Retinal pigment epithelial cell (primary cell): ENCODE measurements at places on chromosomes 2 and 18.
A peak's percentile ranks its signal among the peaks of the same experiment; 100 is the strongest.

- no peak for DNase-seq
Observed at GRCh38 chr2:104028061-104028460, 825.9 kb upstream of the POU3F3 start.

DNA sequence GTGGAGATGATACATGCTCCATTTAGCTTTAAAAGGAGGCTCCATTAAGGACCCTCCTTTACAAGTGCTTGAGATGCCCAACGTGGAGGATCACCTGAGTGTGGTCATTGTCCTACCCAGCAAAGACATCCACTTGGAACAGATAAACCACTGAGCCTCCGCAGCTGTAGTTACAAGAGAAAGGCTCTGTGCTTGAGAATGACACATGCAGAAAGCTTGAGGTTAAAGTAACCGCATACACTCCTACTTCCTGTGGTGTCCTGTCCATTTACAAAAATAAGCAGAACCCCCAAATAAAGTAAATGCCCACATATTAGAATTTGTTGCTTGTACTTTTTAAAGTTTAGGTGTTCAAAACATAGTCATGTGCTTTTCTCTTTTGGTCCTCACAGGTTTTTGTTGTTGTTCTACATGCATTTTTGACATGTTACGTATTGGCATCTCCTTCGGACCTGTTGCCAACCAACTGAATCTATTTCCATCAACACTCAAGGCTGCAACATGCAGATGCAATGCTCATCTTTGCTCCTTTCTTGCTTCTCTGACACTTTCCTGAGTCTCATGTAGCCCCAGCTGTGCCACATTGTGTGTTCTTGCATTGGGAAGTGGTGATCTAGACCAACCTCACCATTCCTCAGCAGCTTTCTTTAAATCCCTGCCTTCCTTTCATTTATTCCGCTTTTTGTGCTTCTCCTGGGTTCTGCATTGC lies 56.0 kb downstream of the SERPINB7 start:
- DNase-seq, result no peak

DNA sequence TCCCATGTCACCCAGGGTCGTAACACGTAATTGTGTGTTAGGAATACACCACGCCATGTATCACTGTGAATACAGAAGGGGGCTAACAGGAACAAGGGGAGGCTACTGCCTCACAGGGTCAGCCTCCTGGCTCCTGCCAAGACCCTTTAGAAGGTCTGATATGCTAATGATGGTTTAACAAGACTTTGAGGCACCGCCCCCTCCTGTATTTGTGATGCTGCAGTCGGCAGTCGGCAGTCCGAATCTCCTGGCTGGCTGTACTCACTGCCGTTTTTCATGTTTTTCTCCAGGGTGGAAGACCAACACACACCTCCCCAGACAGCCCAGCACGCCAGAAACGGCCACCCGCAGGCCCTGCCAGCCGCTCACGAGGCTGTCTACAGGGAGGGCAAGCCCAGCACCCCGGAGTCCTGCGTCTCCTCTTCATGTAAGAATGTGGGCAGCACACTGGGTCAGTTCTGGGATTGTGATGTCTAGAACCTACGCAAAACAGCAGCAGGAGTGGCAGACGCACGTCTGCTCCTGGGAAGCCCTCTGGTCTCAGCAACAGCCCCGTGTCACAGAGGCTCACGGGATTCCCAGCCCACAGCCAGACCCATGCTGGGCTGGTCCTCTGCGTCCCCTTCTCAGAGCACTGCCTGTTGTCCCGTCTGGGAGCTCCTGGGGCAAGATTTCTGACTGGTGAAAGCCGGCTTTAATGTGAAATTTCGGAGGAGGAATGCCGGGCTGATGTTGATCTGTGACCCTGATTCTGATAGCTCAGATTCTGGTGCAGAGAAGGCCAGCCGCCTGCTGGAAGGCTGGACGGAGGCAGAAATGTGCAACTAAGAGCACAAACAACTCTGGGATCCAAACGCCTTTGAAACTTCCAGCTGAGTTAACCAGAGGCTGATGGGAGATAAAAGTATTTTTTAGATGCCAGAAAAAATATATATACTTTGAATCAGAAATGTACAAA lies 39.7 kb upstream of the B3GNT7 start:
- DNase-seq, result no peak

- no peak for DNase-seq
Observed at GRCh38 chr2:1951586-1951985, 207.3 kb upstream of the PXDN start.

- DNase-seq, result no peak
Observed at GRCh38 chr2:120491111-120491625, 145.2 kb downstream of the INHBB start.

DNA sequence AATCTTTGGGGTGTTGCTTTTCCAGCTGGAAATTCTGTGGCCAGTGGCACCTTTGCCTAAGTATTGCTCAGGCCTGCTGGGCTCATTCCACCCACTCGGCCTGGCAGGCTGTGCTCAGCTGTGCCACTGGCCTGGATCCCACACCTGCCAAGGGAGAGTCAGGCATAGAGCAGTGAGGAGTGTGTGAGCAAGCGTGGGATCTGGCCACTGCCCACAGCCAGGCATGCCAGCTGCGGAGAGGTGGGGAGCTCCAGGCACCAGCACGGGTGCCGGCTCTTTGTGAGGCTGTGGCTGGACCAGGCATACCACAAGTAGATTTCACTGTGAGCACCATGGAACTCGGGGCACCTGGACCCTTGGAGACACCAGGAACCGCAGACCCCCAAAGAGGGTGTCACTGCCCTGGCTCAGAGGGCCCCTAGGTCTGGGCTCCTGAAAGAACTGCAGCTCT lies 118.1 kb upstream of the MAP2 start:
- DNase-seq, result no peak

DNA sequence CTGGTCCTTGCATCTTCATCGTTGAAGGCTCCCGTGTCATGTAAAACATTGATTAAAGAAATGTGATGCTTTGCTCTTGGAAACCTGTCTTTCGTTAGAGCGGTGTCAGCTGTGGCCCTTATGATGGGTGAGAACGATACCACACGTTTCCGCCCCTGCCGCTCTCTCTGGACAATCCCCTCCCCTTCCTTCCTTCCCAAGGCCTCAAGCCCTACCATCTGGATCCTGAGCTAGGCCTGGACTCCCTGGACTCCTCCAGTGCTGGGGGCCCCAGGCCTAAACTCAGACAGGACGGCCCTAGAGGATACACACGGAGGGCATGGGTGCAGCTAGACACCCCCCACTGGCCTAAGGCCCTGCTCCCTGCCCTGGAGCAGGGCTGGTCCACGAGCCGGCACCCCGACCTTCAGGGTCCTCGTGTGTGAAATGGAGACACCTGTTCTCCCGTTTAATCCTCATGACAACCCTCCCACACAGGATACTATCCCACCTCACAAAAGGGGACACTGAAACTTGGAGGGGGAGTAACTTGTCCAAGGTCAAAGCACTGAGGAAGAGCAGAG lies 13.2 kb downstream of the BIN1 start:
- no peak for DNase-seq

DNA sequence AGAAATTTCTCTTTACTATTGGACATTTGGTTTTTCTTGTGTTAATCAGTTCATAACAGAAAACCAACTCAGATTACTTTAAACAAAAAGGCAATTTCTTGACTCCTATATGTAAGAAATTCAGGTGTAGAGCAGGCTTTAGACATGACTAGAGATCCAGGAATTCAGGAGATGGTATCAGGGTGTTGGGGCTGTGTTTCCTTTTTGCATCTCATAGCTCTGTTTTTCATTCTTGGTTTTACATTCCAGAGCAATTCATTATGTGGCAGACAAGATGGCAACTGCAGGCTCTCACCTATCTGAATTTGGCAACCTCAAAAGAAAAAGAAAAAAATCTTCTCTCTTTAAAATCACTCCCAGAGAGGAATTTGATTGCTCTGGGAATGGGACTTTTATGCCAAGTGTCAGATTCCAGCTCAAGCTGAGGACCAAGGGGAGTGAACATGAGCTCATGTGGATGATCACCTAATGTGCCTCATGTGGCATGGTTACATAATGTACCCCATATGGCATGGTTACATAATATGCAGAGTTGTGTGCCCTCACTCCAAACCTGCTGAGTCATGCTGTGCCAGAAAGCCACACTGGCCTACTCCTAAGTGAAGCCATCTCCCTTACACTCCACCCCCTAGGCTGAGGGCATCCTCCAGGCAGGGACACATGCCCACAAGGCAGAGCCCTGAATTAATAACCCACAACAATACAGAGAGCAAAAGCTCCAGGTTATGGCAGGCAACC lies 282.7 kb downstream of the MBD2 start:
- no peak for DNase-seq

- no peak for DNase-seq
Observed at GRCh38 chr18:61908661-61909060, 15.9 kb upstream of the RNF152 start.

GRCh38 chr2:15756882-15757819 lies 165.5 kb downstream of the DDX1 start:
- DNase-seq, result no peak

GRCh38 chr2:149606251-149606811 lies 18.8 kb upstream of the MMADHC start:
- DNase-seq, result no peak

- no peak for DNase-seq
Observed at GRCh38 chr2:16948710-16949109, 283.1 kb upstream of the CYRIA start.

DNA sequence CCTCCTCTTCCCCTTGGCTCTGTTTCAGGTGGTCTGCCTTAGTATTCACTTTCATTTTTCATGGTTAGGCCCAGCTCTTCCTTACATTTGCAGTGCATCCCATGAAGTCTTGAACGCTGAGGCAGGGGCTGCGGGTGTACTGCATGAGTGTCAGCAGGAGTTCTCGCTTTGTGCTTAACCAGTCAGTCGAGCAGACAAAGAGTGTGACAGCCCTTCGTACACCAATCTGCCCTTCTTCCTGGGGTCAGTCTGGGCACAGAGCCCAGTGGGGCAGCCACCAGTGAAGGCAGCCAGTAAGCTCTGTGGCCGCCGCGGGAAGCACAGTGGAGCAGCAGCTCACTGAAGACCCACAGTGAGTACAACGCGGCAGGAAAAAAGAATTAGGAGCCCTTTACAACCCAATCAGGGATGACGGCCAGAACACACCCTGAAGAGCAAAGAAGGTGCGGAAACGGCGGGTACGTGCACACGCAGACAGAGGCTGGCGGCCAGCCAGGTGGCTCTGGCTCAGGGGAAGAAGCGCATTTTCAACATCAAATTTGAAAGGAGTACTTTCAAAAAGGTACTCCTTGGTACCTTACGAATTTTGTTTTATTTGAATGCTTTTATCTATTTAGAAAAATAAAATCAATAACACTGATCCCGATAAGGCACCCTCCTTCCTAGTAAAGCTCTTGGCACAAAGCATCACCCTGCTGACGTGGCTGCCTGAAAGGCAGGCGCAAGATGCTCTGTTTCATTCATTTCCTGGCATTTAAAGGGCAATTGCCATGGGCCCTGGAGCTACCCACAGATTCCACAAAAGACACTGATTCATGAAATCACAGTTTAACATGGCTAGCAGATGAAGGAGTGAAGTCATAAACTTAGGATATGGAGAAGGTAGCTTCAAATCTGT lies 47.0 kb upstream of the SEMA4C start:
- no peak for DNase-seq

DNA sequence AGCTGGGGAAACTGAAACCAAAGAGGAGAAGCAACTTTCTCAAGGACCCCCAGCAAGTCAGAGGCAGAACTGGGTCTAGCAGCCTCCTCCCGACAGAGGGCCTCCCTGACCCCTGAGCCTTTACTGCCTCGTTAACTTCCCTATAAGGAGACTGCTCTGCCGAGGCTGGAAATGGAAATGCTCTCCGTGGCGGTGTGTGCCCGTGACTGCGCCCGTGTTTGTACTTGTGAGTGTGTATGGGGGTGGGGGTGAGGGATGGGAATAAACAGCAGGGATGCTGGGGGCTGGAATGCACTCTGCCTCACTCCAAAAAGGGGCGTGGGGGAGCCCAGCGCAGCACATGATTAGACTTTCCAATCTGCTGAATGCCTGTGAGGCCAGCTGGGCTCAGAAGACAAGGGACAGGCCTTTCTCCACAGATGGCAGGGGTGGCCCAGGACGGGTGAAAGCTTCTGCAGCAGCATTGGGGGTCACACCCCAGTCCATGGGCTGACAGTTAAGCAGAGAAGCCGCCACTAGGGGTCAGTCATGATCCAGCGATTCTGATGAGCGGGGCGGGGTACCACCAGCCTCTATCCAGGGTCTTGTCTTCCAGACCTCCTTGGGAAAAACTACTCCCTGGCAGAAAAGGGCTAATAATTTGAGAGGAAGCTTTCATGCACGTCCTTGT lies 26.8 kb downstream of the MPHOSPH10 start:
- peak; percentile 3 for DNase-seq

DNA sequence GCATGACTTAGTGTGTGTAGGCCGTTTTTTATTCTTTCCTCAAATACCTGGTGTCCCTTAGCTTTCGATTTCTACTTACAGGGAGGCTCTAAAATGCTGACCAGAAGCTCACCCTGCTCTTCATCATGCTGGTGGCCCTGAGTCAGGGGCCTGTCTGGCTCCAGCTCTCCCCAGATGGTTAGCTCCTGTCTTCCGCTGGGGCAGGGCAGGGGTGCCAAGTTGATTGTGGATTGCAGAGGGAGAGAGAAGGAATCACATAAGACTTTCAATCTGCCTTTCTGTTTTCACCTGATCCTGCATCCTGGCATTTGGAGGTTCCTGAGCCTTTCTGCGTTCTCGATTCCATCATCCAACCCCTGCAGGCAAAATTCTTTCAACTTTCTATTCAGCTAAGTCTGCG lies 4.2 kb downstream of the CIB4 start:
- no peak for DNase-seq

GRCh38 chr2:120959426-120959825 lies 223.8 kb downstream of the GLI2 start:
- DNase-seq, result no peak

GRCh38 chr2:188869550-188869949 lies 104.6 kb upstream of the COL3A1 start:
- DNase-seq, result no peak

DNA sequence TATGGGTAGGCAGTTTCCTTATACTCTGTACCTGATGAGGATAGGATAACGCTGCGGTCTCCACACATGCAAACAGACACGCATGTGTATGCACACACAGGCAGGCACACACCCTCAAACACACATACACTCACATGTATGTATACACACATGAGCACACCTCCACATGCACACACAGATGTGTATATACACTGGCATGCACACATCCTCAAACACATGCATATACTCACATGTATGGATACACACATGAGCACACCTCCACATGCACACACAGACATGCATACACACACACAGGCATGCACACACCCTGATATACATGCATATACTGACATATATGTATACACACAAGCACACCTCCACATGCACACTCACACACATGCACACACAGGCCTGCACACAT lies 267.8 kb upstream of the HDAC4 start:
- no peak for DNase-seq

GRCh38 chr2:216501854-216502253 lies 3.2 kb downstream of the RPL37A start:
- DNase-seq, result no peak

- DNase-seq, result no peak
Observed at GRCh38 chr2:175372704-175373701, 191.5 kb upstream of the ATP5MC3 start.

GRCh38 chr2:211144078-211144477 lies 587.7 kb downstream of the CPS1 start:
- no peak for DNase-seq

- DNase-seq, result no peak
Observed at GRCh38 chr2:189238903-189239302, 59.3 kb upstream of the COL5A2 start.

GRCh38 chr2:26934335-26934724 lies 36.1 kb upstream of the MAPRE3 start:
- DNase-seq, result no peak

- no peak for DNase-seq
Observed at GRCh38 chr2:231483398-231484329, 19.4 kb upstream of the NCL start.

- no peak for DNase-seq
Observed at GRCh38 chr18:36761186-36761698, 67.6 kb downstream of the TPGS2 start.

- no peak for DNase-seq
Observed at GRCh38 chr18:8983195-8983594, 119.3 kb upstream of the NDUFV2 start.
